ENCODE measurements at places on chromosomes 11 and 22.

- DNase-seq = no peak
Measured at GRCh38 chr22:22099833-22100812, 117.5 kb upstream of the TOP3B start.

DNA sequence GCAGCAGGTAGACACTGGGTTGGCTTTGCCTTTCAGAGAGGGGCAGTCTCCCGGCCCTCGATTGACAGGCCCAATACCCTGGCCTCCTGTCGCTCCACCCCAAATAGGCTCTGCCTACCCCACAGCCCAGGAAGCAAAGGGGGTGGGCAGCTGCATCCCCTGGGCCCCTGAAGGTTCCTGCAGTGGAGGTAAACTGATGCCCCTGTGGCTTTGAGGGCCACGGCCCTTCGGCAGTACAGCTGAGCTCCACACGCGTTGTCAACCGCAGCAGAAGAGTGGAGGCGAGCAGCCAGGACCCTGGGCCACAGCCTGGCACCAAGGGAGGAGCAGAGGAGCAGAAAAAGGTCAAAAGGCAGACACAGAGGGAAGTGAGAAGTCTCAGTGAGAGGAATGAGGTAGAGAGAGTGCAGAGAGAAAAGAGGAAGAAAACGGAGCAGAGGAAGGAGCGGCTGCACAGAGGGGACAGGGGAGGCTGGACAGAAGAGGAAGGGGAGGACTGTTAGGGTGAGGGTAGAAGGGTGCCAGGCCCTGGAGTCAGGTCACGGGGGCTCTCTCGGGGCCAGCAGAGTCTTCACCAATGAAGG, 64.0 kb downstream of the SLC22A12 start:
- DNase-seq = no peak

GRCh38 chr11:24885580-24886173, 388.8 kb downstream of the LUZP2 start:
- DNase-seq = no peak

- DNase-seq = no peak
Measured at GRCh38 chr22:35630387-35630793, 13.3 kb upstream of the MB start.

- DNase-seq = no peak
Measured at GRCh38 chr22:45039133-45039532, 29.3 kb upstream of the PHF21B start.

GRCh38 chr11:11757909-11758308, 83.9 kb upstream of the USP47 start:
- DNase-seq = no peak

- DNase-seq = no peak
Measured at GRCh38 chr11:8387693-8388092, 124.0 kb upstream of the LMO1 start.

DNA sequence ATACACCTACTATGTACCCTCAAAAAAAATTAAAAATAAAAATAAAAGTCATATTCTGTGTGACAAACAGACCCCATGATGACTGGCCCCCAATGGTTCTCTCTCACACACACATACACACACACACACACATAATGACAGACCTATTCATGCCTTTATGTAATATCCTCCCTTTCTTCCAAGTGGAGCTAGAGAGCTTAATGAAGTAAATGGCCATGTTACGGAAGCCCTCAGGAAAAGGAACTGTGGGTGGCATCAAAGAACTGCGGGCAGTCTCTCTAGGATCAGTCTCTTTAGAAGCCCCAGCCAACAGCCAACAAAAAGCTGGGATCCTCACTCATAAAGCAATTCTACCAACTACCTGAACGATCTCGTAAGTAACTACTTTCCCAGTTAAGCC, 125.5 kb downstream of the SIK3 start:
- no peak for DNase-seq

DNA sequence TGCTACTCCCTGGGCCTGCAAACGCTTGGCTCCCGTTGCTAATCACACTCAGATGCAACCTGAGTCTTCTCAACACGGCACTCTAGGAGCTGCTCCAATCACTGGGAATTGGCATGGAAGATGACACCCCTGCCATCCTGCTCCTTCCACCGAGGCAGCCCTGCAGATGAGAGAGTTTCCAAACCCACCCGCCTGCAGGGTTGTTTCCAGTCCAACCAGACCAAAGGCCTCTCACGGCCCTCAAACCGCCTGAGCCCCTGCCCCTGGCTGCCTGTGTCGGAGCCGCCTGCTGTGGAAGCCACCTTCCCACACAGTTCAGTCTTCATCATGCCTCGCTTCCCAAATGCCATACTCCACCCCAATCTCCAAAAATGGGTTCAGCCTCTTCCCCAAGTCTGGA, 36.8 kb upstream of the TP53I11 start:
- DNase-seq = no peak

- no peak for DNase-seq
Measured at GRCh38 chr11:72220696-72221363, 3.7 kb upstream of the INPPL1 start.

All from CD4-positive, alpha-beta T cell (primary cell).